ENCODE measurements at places on chromosomes 5 and 9.

- no peak for DNase-seq
Observed at GRCh38 chr5:168987543-168988300, 313.2 kb downstream of the SLIT3 start.

GRCh38 chr5:142498298-142498697 lies 173.5 kb upstream of the SPRY4 start:
- DNase-seq: no peak

DNA sequence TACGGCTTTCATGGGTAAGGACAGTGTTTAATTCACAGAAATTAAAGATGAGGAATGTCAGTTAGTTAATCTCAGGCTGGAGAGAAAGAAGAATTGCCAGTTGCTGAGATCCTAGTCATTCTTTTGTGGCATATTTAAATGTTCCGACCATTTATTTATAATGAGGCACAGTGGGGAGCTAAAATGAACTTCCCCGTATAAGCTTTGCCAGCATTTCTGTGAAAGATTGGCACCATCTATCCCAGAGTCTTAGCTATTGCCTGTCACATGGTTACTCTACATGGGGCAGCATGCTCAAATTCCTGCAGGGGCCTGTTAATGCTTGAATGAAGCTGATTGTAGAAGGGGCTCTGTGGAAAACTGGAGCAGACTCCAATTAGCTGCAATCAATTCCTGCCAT lies 314.1 kb downstream of the PRELID2 start:
- DNase-seq: no peak

DNA sequence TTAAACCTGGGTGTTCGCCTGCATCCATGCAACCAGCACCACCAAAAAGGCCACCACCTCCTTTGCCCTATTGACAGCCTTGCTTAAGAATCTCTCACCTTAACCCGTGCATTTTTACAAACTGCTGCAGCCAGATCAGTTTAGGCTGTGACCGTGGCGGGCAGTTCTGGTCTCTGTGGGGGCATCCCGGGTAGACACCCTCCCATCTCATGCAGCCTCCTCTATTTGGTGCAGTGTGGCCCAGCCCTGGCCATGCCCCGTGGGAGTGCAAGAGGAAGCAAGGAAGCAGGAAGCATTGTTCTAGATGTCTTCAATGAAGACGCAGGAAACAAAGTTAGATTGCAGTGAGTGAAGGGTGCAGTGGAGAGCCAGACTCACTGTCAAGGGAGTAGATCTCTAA lies 108.8 kb upstream of the MVB12B start:
- DNase-seq: no peak

GRCh38 chr5:135310328-135310989 lies 88.6 kb downstream of the MACROH2A1 start:
- no peak for DNase-seq

GRCh38 chr5:147963948-147964693 lies 57.8 kb upstream of the C5orf46 start:
- no peak for DNase-seq

GRCh38 chr5:109711673-109712072 lies 21.9 kb downstream of the MAN2A1 start:
- no peak for DNase-seq

DNA sequence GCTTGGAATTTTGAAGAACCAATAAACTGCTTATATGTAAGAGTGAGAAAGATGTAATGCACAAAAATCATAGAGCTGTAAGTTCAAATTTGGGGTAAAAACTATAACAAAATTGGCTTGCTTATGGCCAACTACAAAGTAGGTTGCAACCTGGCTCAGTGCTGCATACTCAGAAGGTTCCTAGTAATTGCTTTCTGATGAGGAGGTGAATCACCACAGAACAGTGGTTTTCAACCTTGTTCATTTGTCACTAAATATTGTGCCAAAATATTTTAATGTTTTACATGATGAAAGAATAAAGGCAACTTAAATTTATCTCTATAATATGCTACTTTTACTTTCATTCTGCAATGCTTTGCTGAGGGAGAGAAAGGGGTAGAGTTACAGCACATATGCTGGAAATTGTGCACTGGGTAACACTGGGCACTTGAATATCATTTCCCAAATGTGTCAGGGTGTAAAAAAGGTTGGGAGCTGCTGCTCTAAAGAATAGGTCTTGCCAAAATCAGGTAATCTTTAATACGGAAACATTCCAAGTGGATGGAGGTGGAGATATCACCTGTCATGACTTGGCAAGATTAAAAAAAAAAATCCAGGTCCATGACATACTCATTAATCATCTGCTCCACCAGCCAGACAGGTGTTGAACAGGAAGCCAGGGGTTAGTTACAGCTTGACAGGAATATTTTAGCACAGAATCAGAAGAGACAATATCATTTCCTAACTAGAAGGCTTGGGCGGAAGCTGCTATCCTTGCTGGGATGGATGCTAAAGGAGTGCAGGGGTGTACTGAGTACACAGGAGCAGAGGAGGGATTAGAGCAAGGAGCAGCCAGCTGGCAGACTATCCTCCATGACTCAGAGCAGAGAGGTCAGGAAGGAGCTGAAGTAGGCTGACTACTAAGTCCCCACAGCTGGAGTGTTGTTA lies 34.6 kb upstream of the CCL21 start:
- peak; percentile 12 for DNase-seq

All from epithelial cell of proximal tubule (primary cell).